ENCODE measurements at places on chromosomes 3 and 15.

DNA sequence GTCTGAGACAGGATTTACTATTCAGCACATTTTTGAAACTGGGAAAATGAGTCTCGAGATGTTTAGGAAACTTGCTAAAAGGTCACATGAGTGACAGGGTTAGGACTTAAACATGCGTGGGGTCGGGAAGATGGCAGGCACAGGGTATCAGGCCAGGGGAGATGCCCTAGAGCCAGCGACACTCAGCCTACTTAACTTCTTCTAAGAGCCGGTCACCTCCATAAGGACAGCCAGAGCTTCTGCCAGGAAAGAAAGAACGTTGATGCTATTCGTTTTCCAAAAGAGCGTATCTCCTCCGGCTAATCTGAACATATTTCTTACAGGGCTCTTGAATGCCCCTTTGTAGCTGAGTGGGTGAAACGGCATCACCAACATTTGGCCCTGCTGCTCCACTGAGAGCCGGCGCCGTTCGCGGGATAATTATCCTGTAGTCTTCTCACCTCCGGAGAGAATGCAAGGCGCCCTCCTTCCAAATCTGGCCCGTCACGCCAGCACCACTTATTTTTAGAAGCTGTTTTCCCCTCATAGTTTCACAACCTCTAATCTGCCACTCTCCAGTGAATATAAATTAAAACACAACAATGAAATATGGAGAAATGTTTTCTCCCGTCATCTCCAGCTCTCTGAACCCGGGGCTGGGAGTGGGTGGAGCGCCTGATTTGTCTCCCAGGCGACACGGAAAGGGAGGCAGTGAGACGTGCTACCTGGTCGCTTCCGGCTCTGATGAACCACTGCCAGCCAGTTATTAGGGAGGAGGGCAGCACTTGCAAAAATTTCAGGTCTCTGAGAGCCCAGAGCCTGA lies 58.5 kb downstream of the LIPC start:
- DNase-seq: no peak

DNA sequence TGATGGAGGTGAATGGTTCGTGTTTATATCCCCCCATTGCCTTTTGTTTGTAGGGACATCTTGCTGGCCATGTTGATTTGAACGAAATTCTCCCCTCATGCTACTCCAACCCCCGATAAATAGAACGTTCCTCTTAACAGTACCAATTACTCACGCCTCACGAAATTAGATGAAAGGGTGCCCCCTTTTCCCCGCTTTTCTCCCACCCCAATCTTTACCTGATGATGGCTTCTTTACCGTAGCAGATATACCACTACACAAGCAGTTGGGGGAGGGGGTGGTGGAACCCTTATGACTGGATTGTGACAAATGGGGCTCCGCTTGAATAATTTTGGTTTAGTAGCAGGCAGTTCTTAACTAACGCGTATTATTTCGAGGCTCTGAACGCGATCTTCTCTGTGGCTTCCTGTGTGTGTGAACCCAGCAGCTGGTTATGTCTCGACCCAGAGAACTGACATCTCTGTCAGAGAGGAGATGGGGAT lies 1.1 kb downstream of the PIAS1 start:
- peak; percentile 33 for DNase-seq

DNA sequence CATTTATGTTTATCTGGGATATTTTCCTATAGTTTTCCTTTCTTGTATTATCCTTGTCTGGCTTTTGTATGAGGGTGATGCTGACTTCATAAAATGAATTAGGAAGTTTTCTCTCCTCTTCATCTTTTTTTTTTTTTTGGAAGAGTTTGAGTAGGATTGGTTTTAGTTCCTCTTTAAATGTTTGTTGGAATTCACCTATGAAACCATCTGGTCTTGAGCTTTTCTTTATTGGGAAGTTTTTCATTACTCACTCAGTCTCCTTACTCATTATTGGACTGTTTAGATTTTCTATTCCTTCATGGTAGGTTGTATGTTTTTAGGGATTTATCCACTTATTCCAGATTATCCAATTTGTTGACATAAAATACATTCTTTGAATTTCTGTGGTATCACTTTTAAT lies 18.7 kb upstream of the MASP1 start:
- DNase-seq: no peak

- DNase-seq: peak; percentile 35
These were observed 61.3 kb upstream of the CMTM8 start for GRCh38 chr3:32176989-32177701.

DNA sequence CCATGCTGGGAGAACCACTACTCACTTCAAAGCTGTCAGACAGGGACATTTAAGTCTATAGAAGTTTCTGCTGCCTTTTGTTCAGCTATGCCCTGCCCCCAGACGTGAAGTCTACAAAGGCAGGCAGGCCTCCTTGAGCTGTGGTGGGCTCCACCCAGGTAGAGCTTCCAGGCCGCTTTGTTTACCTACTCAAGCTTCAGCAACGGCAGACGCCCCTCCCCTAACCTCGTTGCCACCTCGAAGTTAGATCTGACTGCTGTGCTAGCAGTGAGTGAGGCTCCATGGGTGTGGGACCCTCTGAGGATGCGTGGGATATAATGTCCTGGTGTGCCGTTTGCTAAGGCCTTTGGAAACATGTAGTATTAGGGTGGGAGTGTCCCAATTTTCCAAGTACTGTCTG lies 276.7 kb downstream of the ZIC4 start:
- no peak for DNase-seq

- DNase-seq: no peak
These were observed 53.6 kb upstream of the ATP13A3 start for GRCh38 chr3:194540274-194540905.

- DNase-seq: peak; percentile 2
These were observed 1.3 kb downstream of the SLC7A14 start for GRCh38 chr3:170584585-170585007.

- no peak for DNase-seq
These were observed 203.5 kb upstream of the ZBTB20 start for GRCh38 chr3:115350606-115351005.

GRCh38 chr3:185042312-185043050 lies 110.4 kb downstream of the C3orf70 start:
- DNase-seq: no peak

DNA sequence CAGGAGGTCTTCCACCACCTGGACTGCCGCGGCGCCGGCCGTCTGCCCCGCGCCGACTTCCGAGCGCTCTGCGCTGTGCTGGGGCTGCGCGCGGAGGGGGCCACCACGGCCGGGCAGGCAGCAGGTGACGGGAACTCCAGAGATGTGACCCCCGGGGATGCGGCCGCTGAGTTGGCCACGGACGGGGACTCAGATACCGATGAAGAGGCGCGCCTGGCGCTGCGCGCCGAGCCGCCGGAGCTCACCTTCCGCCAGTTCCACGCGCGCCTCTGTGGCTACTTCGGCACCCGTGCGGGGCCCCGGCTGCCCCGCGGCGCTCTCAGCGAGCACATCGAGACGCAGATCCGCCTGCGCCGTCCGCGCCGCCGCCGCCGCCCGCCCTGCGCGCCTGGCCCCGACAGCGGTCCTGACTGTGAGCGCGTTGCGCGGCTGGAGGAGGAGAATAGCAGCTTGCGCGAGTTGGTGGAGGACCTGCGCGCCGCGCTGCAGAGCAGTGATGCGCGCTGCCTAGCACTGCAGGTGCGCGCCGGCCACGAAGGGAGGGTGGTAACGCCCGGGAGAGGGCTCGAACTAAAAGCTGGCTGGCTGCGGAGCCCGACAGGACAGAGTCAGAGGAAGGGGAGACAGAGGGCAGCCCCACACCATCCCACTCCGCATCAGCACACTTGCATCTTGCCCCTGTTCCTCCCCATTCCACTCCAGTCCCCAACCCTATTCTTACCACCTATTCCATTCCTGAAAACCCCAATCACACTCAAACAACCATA lies 885 bp downstream of the EFCC1 start:
- DNase-seq: no peak

GRCh38 chr15:81289910-81290309 lies 34.0 kb downstream of the STARD5 start:
- DNase-seq: no peak

- no peak for DNase-seq
These were observed 11.7 kb downstream of the RBM5 start for GRCh38 chr3:50100386-50100785.

GRCh38 chr3:14379843-14380242 lies 22.6 kb upstream of the SLC6A6 start:
- DNase-seq: no peak

DNA sequence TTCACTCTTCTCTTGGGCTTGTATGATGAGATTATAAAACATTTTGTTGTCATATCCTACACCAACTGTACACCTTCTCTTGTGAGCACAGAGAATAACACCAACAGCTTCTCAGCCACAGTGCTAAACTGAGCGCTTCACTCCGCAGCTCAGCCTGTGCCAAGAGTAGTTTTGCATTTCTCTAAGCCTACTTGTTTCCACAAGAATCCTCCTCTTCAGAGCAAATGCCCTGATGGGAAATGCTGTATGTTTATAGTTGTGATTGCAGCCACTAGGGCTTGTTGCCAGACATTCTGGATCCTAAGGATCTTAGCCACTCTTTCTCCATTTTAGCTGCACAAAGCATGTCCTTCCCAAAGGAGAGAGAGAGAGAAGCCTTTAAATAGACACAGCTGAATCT lies 138.8 kb upstream of the PLXND1 start:
- DNase-seq: no peak

GRCh38 chr3:101096444-101096843 lies 103.2 kb upstream of the ABI3BP start:
- DNase-seq: no peak

DNA sequence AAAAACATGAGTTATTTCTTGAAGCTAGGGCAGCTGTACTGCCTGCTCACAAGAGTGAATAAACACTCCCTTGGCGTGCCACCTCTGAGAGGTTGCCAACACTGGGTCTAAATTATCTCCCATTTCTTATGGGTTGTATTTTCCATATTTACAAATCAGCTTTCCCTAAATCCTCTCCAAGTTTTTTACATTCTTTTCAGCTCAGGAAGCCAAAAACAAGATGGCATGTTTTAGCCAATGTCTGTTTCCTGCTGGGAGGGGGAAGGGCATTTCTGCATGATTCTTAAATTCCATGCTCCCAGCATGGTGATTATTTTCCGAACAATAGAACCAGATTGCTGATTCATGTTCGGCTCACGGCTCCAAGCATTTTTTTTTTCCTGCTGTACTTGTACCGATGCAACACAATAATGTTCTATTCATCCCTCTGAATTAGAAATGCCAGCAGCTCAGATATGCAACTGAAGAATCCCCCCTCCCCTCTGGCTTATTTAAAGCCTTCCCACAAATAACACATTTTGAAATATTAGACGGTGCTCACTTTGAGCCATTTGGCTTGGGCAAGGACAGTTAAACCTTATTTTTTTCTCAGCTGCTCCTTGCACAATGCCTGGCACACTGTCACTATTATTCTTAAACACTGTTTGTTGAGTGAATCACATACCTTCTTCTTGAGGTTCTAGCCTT lies 252.5 kb downstream of the THRB start:
- DNase-seq: no peak

DNA sequence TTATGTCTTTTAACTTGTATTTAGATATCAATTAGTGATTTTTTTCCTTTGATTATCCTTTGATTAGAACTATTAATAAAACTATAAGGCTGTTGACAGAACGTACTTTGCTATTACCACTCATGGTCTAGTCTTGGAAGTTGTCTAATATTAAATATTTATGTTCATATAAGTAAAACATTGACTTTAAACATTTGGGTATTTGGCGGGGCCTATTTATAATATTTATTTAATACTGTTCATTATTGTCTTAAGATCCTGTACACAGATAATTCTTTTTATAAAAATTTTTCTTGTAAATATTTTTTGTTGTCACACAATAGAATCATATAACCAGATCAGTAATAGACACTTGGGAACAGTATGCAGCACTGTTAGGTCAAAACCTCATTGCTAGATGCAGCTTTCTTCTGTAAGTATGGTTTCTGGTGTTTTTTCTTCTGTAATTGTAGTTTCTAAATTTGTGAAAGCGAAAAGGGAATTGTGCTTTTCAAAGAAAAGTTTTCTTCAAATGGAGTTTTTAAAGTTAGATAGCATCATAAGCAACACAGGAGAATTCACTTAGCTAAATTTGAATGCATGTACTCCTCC lies 93.4 kb downstream of the FNDC3B start:
- DNase-seq: no peak

GRCh38 chr3:58161435-58162398 lies 49.1 kb downstream of the DNASE1L3 start:
- DNase-seq: no peak

DNA sequence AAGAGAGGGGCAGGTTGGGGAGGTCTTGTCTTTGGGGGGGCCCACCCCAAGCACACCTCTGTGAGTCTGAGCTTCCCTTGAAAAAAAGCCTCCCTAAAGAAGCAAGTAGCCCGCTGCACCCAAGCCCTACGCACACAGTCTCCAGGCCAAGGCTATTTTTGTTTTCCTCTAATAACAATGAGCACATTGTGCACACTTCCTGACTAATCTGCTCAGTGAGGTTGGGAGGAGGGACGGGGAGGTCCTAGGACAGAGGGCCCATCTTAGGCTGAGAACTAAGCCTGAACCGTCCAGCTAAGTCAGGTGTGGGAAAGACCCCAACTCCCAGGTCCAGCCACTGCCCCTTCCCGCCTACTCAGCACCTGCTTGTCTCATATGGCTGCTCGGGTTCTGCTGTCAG lies 87.2 kb downstream of the HMG20A start:
- DNase-seq: no peak

- no peak for DNase-seq
These were observed 17.6 kb downstream of the RAB43 start for GRCh38 chr3:129104051-129104450.

DNA sequence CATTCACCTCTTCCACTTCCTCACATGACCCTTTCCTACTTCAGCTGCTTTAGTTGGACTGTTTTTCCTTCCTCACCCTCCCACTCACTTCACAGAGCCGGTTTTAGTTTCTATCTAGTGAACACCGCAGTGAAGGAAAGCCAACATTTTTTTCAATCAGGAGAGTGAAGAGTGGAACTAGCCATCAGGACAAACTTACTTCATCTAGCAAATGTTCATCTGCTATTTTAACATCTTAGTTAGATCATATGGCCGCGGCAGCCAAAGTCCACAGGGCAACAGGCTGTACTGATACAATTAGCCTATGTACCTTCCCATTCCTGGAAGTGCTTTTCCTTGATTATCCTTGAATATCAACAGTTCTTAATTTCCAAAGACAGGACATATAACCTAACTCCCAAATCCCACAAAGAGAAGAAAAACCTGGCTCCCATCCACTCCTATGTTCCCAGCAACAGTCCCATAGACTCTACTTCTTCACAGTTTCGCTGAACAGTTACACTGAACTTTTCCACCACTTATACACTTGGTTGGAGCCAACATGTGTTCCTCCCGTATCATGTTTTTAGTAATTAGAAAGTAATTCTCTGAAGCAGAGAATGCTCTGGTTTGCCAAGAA lies 456.2 kb upstream of the THBS1 start:
- DNase-seq: no peak

DNA sequence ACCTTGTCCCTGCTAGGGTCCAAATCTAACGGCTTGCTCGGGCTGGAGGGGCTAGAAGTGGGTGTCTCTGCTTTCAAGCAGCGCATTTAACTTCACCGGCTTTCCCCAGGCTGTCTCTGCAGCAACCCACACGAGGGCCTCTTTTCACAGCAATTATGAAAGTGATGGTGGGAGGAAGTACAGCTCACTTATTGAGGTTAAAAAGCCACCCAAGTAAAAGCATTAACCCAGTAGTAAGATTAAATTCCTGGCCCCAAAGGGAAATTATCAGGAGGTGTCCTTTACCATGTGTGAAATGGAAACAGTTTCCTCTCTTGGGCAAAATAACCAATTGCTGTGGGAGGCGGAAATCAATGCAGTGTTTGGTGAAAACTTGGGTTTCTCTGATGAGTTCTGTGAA lies 41.1 kb downstream of the NGRN start:
- no peak for DNase-seq

- no peak for DNase-seq
These were observed 1090.9 kb downstream of the ROBO2 start for GRCh38 chr3:78130741-78131290.

All from stimulated activated CD8-positive, alpha-beta memory T cell treated with anti-CD3 and anti-CD28 coated beads, Interleukin-4, amount 100 ng/mL, for 4 hours (primary cell).